RWPE1 (cell line): ENCODE measurements at places on chromosomes 12 and 14.

- no peak for DNase-seq
Observed at GRCh38 chr14:38202444-38203191, 5.1 kb upstream of the SSTR1 start.

DNA sequence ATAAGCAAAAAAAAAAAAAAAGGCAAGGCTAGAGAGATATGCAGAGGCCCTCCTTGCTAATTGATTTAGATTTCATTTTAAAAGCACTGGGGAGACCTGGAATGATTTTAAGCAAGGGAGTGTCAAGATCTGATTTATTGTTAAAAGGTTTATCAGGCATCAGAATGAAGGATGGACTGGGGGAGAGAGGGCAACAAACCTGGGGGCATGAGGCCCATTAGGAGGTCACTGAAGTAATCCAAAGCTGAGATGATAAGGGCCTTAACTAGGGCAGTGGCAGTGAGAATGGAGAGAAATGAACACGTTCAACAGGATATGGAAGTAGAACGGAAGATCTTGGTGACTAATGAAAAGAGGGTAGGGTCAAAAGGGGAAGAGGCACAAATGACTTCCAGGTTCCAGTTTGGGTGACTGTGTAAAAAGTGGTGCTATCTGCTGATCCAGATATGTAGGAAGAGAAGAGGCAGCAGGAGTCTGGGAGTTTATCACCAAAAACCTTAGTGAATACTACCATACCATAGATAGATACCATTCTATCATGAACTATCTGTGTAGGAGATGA, 24.0 kb downstream of the KITLG start:
- DNase-seq: no peak

GRCh38 chr14:24252289-24253124, 10.1 kb upstream of the TINF2 start:
- DNase-seq: no peak

GRCh38 chr14:88611878-88612277, 49.0 kb downstream of the ZC3H14 start:
- no peak for DNase-seq

DNA sequence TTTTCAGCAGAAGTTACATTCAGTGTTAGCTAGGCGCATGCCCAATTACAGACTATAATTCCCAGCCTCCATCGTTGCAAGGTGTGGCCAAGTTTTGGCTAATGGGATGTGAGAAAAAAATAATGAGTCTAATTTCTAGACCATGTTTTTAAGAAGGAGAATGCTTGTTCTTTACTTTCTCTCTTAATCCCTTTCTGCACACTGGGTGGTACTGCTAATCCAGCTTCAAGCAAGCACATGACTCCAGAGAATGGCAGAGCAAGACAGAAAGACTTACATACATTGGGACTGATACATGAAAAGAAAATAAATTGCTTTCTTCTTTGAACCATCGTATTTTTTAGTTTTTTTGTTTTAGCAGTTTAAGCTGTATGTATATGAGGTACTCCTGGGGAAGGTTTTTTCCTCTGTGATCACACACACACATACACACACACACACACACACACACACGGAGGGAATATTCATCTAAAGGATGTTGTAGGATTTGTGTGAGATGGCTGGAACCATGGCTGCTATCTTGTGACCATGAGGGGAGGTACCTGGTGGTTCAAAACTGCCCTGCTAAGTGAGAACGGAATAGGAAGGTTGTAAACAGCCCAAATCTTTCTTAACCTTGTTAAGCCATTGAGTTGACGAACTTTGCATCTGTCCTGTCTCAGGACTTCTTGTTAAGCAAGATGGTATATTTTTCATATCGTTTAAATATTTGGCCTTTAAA, 34.3 kb upstream of the LTA4H start:
- no peak for DNase-seq

DNA sequence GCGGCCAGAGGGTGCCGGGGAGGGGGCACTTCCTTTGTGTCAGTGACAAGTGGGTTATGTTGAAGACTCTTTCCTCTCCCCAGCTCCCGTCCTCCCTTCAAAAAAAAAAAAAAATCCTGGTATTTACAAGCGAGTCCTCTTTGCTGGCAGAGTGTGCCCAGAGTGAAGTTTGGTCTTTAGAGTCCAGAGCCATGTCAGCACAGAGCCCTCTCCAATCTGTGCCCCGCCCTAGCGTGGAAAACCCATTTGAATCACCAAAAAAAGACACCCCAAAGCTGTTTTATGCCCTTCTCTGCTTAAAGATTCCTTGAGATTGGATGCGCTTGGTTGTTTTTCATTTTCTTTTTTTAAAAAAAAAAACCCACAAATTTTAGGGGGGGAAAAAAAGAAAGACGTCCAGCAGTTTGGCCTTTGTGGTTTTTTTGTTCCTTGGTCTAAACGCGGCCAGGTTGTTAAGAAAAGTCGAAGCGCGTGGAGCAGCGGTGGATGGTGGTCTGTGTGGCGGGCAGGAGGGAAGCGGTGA, 3.3 kb downstream of the NKX2-1 start:
- DNase-seq: no peak

- no peak for DNase-seq
Observed at GRCh38 chr12:15033641-15034040, 60.8 kb downstream of the PDE6H start.

DNA sequence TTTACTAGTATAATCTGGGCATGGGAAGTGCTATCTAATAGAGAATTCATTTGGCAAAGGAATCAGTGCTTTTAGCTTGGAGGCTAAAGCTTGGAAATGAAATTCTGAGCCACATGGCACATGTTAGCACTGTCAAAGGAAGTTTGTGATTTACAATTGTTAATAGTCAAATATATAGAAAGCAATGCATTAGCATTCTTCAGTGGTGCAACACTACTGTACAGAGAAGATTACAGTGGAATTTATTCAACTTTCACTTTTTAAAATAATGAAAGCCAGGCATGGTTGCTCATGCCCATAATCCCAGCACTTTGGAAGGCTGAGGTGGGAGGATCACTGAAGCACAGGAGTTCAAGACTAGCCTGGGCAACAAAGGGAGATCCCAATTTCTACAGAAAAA, 45.9 kb downstream of the PAX9 start:
- DNase-seq: no peak

DNA sequence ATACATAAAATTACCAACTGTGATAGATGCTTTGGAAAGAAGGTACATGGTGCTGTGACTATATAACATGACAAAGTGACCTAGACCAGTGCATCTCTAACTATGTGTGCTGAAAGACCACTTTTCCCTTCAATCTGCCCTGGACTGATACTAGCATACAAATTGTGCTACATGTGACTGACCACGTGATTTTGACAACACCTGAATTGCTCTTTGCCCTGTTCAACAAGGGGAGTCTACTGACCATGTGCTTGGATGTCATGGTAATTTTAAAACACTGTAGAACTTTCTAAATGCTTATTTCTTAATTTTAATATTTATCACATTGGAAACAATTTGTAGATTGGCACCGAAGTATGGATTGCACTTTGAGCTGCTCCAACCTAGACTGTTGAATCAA, 142.4 kb downstream of the CAND1 start:
- no peak for DNase-seq

GRCh38 chr12:67593041-67593440, 55.5 kb upstream of the DYRK2 start:
- peak; percentile 76 for DNase-seq

DNA sequence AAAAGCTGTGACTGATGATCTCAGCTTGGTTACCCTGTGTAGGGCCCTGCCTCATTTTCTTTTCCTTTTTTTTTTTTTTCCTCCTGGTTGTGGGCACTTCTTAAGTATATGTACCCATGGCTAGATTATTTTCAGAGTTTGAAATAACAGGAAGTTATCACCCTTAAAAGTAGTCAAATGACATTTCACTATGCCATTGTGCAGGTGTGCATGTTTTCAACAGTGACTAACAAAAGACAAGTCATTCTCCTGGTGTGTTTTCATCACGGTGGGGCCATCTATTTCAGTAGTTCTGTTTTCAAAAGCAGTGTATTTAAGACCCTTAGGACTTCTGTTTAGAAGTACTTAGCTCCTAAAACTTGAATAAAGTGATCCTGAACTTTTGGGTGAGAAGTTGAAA, 15.0 kb downstream of the GABARAPL1 start:
- no peak for DNase-seq

DNA sequence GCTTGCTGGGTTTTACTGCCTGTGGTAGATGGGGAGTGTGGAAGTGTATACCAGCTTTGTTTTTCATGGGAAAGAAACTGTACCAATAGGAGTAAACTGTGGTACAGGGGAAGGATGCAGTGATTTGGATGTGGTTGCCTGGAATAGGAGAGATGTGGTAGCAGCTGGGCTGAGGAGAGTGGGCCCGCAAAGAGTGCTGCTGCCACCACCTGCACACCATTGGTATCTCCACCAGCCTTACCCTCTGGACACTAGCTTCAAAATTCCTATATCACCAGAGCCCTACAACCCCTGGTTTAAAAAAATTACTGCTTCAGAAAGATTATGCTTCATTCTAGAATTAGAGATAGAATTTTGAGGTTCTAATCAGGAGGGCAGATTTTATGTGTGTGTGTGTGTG, 53.6 kb downstream of the AKAP6 start:
- peak; percentile 23 for DNase-seq

GRCh38 chr12:12398026-12398859, 41.4 kb downstream of the BORCS5 start:
- peak; percentile 88 for DNase-seq

DNA sequence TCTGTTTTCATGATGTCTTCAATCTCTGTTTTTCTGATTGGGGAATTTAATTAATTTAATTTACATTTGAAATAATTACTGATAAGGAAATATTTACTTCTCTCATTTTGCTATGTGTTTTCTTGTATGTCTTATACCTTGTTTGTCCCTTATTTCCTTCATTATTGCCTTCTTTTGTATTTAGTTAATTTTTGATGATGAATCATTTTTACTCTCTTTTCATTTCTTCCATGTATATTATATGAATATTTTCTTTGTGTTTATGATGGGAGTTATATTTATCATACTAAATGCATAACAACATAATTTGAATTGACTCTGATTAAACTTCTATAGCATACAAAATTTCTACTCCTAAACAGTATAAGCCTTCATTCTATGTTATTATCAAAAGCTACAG, 309.6 kb downstream of the LRFN5 start:
- DNase-seq: no peak

DNA sequence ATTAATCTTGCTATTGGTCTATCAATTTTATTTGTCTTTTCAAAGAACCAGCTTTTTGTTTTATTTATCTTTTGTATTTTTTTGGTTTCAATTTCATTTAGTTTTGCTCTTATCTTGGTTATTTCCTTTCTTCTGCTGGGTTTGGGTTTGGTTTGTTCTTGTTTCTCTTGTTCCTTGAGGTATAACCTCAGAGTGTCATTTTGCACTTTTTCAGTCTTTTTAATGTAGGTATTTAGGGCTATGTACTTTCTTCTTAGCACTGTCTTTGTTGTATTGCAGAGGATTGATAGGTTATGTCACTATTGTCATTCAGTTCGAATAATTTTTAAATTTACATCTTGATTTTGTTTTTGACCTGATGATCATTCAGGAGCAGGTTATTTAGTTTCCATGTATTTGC, 92.7 kb upstream of the DCD start:
- no peak for DNase-seq

- no peak for DNase-seq
Observed at GRCh38 chr12:60714141-60714900, 1118.5 kb downstream of the SLC16A7 start.

DNA sequence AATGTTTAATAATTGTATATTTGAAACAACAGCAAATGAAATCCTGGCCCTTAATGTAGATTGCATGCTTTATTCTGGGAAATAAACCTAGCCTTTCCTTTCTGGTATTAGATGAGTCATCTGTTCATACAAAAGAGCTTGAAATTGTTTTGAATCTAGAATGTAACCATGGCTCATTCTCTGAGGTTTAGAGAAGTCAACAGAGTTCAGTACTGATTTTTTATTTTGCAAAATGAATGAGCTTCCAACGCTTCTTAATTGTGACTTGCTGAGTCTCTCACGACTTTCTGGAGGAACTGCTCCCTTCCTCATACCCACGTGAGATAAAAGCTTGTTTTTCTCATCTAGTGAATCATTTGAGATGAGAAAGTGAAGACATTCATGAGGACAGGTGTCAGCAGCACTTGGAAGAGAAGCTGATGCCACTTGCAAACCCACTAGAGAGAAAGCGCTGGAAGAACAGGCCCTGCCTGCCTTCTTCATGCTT, 509.6 kb downstream of the VRK1 start:
- DNase-seq: no peak

GRCh38 chr12:70576341-70577282, 60.6 kb downstream of the PTPRB start:
- DNase-seq: peak; percentile 61

DNA sequence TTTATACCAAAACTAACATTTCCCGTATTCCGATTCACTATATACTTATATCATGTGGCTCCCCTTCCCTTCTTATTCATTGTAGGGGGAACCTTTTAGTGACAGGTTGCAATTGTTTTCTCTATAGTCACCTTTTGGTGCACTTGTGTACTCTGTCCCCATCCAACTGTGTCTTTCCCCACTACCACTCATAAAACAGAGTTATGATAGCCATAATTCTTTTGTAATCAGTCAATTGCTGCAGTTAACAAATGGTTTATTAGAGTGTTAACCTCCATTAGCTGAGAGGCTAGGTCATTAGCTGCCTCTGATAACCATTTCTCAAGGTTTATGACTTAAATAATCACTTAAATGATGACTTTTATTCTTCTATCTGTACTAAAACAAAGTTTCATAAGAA, 338.1 kb upstream of the SEL1L start:
- DNase-seq: no peak

GRCh38 chr14:55707365-55707804, 127.4 kb downstream of the KTN1 start:
- DNase-seq: peak; percentile 41

- no peak for DNase-seq
Observed at GRCh38 chr12:108414021-108414420, 74.9 kb upstream of the CMKLR1 start.

GRCh38 chr12:71521125-71521524, 81.5 kb downstream of the LGR5 start:
- no peak for DNase-seq

- no peak for DNase-seq
Observed at GRCh38 chr12:43883311-43883710, 47.4 kb downstream of the TMEM117 start.

GRCh38 chr14:34003691-34004090, 52.8 kb upstream of the EGLN3 start:
- DNase-seq: no peak

DNA sequence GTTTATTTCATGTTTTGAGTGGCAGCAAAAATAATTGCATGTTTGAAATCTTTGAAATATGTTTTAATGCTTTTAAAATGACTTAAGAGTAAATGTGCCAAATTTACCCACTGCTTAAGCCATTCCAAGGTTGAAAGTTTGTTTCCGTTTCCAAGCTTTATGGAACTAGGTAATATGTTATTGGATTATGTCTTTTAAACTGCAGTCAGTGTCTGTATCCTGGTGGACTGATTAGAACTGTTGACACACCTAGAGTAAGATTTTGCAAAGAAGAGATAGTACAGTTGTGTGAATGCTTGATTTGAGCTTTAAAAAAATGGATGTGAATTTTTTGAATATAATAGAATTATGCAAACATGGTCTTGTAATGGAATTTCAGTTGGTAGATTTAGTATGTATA, 135.1 kb downstream of the DERA start:
- no peak for DNase-seq
